ENCODE measurements at places on chromosomes 3 and 15. TPM values are rescaled to one million over a fixed set of nuclear protein-coding genes. Genes with fewer than 3 reads are reported as not detected.

- no peak overlapping the region for H3K4me3 ChIP-seq
- H3K4me1 ChIP-seq, result no peaks in the 10 kb centered on the region
- H3K27me3 ChIP-seq, result no peaks in the 10 kb centered on the region
- H3K27ac ChIP-seq, result no peak overlapping the region
Measured at GRCh38 chr15:71396536-71397125, 281.4 kb downstream of the THSD4 start.

CDCP1 gene
- 12.9 TPM for total RNA-seq

GRCh38 chr15:38849046-38849445 lies 284.4 kb upstream of the RASGRP1 start:
- no peaks in the 10 kb centered on the region for H3K36me3 ChIP-seq
- no peak overlapping the region for H3K4me3 ChIP-seq
- no peaks in the 10 kb centered on the region for H3K4me1 ChIP-seq
- no peaks in the 10 kb centered on the region for H3K27me3 ChIP-seq

DNA sequence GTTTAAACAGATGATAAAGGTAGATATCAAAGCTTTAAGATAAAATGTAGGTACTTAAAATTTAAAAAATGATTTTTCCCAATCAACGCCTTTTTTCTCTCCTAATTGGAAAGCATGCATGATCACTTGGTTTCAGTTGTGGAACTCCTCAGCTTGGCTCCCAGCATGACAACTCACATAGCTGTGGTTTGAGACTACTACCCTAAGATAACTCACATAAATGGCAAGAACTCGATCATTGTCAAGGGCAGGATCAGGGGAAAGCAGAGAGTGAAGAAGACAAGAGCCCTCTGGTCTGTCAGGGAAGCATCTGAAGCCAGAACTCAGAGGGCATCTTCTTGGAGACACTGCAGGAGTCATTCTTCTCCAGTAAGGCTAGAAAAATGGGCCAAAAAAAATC lies 516.7 kb downstream of the NTRK3 start:
- no peaks in the 10 kb centered on the region for H3K4me1 ChIP-seq
- H3K27me3 ChIP-seq, result no peaks in the 10 kb centered on the region
- no peaks in the 10 kb centered on the region for H3K36me3 ChIP-seq
- DNase-seq, result no peak

CFAP20DC gene
- 4.5 TPM for total RNA-seq

NUSAP1 gene
- total RNA-seq, result 157 TPM

GRCh38 chr3:31008994-31009393 lies 114.5 kb upstream of the GADL1 start:
- H3K27ac ChIP-seq, result no peak overlapping the region
- DNase-seq, result no peak
- no peak overlapping the region for H3K4me3 ChIP-seq
- no peaks in the 10 kb centered on the region for H3K27me3 ChIP-seq
- no peaks in the 10 kb centered on the region for H3K4me1 ChIP-seq
- H3K36me3 ChIP-seq, result no peaks in the 10 kb centered on the region

TMC3 gene
- not detected for total RNA-seq

FXR1 gene
- total RNA-seq, result 242 TPM

- no peak overlapping the region for H3K4me3 ChIP-seq
- H3K4me1 ChIP-seq, result no peaks in the 10 kb centered on the region
- H3K36me3 ChIP-seq, result no peaks in the 10 kb centered on the region
Measured at GRCh38 chr3:151015767-151016477, 43.4 kb upstream of the CLRN1 start.

DNA sequence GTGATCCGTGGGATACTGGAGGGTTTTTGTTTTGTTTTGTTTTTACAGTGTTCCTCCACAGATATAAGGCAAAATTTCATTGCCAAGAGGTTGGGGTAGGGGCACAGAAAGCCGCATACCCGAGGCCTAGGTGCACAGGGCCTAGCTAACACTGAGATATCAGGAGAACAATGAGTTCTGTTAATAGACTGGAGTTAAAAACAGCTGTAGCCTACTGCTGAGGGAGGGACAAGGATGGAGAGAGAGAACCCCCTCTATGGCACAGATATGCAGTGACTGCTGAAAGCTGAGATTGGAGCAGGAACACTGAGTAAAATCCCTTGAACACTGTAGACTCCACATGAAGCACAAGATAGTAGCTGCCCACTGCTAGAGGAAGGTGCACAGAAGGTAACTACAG lies 53.1 kb upstream of the MAP3K13 start:
- peaks cover 12% of the 10 kb centered on the region for H3K36me3 ChIP-seq
- no peak overlapping the region for H3K27ac ChIP-seq
- 0 out of 2 replicates have a peak, but pooled peaks cover 2% of the 10 kb centered on the region for H3K4me1 ChIP-seq
- no peak for DNase-seq
- H3K27me3 ChIP-seq, result no peaks in the 10 kb centered on the region
- H3K4me3 ChIP-seq, result no peak overlapping the region

DNA sequence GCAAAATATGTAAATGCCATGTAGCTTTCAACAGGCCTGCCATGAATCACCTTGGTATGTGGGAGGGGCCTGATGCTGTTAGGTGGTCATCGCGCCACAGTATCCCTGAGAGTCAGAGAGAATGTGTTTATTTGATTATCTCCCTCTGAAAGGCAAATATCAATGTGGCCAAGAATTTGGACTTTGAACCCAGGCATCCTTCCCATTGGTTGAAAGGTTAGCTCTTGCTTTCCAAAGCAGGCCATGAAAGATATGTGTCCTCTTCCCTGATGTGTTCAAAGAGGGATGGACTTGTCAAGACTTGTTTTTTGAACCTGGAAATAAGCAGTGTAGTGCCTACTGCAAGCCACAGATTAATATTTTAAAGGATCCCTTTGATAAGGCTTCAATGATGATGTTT lies 36.7 kb downstream of the SRP14 start:
- no peaks in the 10 kb centered on the region for H3K4me1 ChIP-seq
- H3K4me3 ChIP-seq, result no peak overlapping the region
- DNase-seq, result no peak
- H3K36me3 ChIP-seq, result peaks cover 29% of the 10 kb centered on the region

GRCh38 chr3:196624067-196624790 lies 15.3 kb upstream of the NRROS start:
- no peak overlapping the region for H3K27ac ChIP-seq
- no peak for DNase-seq
- peaks cover under 1% of the 10 kb centered on the region for H3K4me1 ChIP-seq
- H3K27me3 ChIP-seq, result no peaks in the 10 kb centered on the region

DNA sequence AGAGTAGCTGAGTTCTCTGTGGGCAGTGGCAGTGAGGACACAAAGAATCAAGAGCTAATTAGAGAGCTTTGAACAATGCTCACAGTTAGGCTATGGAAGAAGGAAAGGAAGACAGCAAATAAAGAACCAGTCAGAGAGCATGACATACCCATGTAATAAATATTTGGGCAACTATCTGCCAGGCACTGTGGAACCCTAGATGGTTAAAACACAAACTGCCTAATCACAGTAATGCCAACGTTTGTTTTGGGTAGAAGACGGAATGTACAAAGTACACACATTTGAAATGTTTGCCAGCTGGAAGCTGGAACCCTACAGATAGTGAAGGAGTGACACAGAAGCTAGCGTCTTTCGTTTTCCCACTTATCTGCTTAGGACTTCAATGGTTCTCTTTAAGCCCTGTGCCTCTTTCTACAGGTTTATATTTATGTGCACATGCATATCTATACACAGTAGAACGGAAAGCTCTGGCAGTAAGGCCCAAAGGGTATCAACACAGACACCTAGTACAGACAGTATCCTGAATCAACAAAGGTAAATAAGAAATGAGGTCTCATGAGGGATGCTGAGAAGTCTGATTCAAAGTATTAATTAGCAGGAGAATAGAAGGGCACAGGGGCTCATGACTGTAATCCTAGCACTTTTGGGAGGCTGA lies 44.6 kb downstream of the ANKRD28 start:
- peaks cover 11% of the 10 kb centered on the region for H3K4me1 ChIP-seq
- H3K4me3 ChIP-seq, result no peak overlapping the region
- no peak for DNase-seq
- H3K27ac ChIP-seq, result no peak overlapping the region

LRRIQ4 gene
- total RNA-seq, result 0.26 TPM

DNA sequence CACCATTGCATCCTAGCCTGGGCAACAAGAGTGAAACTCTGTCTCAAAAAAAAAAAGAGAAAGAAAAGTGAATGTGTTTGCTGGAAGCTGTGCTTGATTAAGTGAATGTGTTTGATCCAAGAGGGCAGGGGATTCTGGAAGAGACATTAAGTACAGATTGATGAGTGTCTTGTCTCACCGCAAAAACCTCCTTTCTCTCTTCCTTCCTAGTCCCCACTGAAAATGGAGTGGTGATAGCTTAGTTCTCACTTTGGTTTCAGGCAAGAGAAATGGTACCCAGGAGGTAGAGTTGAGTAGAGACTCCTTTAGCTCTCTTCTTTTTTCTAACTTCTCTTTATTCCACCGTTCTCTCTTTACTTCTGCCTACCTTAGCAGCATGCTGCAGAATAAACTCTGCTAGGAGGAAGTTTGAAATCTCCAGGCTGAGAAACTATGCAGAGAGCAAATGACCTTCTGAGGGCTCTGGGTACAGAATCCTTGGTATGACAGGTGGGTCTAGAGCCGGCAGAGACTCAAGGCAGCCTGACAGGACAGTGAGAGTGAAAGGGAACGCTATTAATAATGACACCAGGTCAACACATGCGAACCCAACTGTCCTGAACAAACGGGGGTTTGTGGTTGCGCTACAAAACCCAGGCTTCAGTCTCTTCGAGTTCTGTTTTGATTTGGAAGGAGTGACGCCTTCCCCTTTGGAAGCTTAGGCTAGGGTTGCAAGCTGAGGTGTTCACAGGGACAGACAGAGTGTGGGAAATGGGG lies 74.9 kb downstream of the SMAD3 start:
- H3K4me1 ChIP-seq, result peaks cover 8% of the 10 kb centered on the region
- no peaks in the 10 kb centered on the region for H3K36me3 ChIP-seq
- H3K27me3 ChIP-seq, result no peaks in the 10 kb centered on the region
- no peak overlapping the region for H3K27ac ChIP-seq
- no peak for DNase-seq

GRCh38 chr3:187130346-187131066 lies 8.8 kb downstream of the RPL39L start:
- no peak overlapping the region for H3K4me3 ChIP-seq
- no peak overlapping the region for H3K27ac ChIP-seq
- no peaks in the 10 kb centered on the region for H3K27me3 ChIP-seq
- no peaks in the 10 kb centered on the region for H3K4me1 ChIP-seq
- H3K36me3 ChIP-seq, result peaks cover 41% of the 10 kb centered on the region
- DNase-seq, result no peak

HHATL gene
- total RNA-seq, result not detected

- no peak overlapping the region for H3K27ac ChIP-seq
- H3K36me3 ChIP-seq, result no peaks in the 10 kb centered on the region
- no peaks in the 10 kb centered on the region for H3K4me1 ChIP-seq
- no peaks in the 10 kb centered on the region for H3K27me3 ChIP-seq
- no peak for DNase-seq
Measured at GRCh38 chr15:95086531-95087252, 855.3 kb downstream of the MCTP2 start.

P3H2 gene
- total RNA-seq, result 41.5 TPM

WDR5B gene
- total RNA-seq, result 3.2 TPM

GRCh38 chr3:50583897-50584296 lies 14.6 kb downstream of the HEMK1 start:
- no peaks in the 10 kb centered on the region for H3K27me3 ChIP-seq
- peaks cover 4% of the 10 kb centered on the region for H3K36me3 ChIP-seq
- DNase-seq, result no peak
- peak overlapping the region; percentile 33 for H3K4me3 ChIP-seq

SERPINI2 gene
- not detected for total RNA-seq

FBXW12 gene
- 0.59 TPM for total RNA-seq

CAMKV gene
- 50.4 TPM for total RNA-seq

DNA sequence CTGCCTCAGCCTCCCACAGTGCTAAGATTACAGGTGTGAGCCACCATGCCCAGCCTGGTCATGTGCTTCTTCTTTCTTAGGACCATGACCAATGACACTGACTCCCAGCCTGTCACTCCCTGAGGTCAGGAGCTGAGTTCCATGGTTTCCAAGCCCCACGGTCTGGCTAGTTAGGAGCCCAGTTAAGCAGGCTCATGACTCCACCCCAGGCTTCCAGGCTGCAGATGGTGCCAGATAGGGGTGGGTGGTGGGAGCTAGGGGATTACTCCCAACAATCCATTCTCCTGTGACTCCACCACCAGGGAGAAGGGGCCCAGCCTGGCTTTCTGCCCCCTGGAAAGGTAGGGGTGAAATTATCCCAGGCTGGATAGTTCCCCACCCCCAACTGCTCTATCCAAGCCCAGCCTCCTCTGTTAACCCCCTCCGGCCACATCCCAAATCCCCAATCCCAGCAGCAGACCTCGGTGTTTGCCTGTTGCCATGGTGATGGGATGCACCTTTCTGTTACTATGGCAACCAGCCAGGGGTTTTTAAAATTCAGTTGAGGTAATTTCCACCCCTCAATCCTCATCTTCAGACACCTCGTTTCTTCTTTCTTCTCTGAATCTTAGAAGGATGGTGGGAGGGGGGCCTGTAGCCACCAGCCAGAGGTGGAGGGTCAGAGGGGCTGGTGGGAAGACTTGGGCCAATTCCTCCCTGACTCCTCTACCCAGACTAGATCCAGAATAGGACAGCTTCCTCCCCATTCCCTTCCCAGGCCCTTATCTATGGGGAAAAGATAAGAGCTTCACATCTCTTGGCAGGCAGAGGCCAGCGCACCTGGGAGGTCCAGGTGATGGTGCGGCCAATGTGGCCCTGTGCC lies 22.5 kb upstream of the SEMA3F start:
- no peak overlapping the region for H3K27ac ChIP-seq
- H3K4me3 ChIP-seq, result no peak overlapping the region
- H3K27me3 ChIP-seq, result no peaks in the 10 kb centered on the region
- DNase-seq, result no peak
- no peaks in the 10 kb centered on the region for H3K36me3 ChIP-seq

UNC13C gene
- 0.02 TPM for total RNA-seq

All from H9 (cell line).